ENCODE measurements at places on chromosomes 2 and 18.

GRCh38 chr2:10716581-10716980, 4.8 kb upstream of the ATP6V1C2 start:
- DNase-seq: no peak

GRCh38 chr2:31241625-31242270, 7.8 kb downstream of the EHD3 start:
- no peak for DNase-seq

DNA sequence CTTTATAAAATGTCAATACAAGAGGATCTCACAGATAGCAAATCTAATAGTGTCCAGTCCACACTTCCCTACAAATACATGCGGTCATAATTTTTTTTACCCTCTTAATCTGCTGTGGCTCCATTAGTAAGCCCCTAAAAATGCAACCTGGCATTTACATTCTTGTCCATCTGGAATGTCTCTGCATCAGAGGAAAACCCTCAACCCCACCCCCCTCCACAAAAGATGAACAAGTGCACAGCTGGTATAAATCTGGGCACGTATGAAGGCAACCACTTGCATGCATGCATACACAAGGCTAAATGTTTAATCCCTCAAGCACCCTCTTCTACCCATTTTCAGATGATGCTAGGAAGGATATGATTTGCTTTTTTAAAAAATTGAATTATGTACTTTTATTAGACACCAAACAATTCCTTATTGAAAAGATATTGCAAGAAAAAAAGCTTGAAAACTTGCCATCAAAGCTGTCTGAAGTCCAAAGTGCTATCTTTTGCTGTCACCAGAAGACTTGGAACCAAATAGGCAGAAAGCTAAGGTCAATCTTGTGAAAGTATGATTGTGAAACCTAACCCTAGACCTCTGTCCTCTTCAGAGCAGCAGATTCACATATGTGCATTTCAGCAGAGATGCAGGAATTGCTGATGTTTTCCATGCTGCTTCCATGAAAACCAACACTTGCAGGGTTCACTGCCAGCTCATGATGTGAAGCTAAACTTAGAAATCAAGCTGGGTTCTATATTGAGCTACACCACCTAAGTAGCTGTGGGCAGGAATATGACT, 39.0 kb downstream of the IRS1 start:
- no peak for DNase-seq

GRCh38 chr2:229475778-229476177, 204.7 kb upstream of the PID1 start:
- no peak for DNase-seq

GRCh38 chr2:184589261-184589660, 9.1 kb upstream of the ZNF804A start:
- no peak for DNase-seq

GRCh38 chr2:66966631-66967030, 430.5 kb upstream of the ETAA1 start:
- no peak for DNase-seq

- no peak for DNase-seq
These were observed 64.1 kb upstream of the ZNF532 start for GRCh38 chr18:58800582-58800981.

GRCh38 chr2:199258291-199258690, 199.4 kb downstream of the SATB2 start:
- DNase-seq: no peak

DNA sequence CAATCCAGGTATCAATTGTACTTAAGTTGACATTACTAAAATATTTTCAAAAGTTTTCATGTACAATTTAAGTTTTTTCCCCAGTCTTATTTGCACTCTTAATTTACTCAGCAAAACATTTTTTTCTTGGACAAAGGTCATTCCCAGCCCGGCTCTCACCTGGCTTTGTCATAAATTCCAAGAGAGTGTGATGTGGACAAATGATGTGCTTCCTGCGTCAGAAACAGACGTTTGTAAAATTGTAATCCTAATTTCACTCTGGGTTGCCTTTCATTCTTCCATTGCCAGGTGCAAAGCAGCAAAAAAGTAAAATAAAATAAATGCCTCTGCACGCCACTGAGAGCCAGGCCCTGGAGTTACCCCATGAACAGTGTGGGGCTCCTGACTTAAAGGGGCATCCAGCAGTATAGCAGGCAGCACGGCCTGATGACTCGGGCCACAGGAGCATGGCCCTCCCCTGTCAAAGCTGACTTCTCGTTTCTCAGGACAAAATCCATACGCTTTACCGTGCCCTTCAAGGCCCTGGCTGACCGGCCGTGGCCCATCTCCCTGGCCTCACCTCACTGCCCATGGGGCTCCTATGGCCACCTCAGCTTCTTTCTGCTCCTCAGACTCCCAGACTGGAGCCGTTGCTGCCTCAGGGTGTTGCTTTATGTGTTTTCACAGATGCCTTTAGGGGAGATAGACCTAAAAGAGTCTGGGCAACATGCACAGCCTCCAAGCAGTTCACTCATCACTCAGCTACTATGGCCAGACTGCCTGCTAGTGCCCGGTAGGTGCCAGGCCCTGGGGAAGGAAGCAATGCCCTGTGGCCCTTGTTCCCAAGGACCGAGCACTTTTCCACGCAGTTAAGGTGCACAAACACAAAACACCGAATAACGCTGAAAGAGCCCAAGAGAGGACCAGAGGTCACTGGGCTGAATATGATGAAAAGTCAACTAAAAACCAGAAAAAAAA, 7.6 kb upstream of the TMEM185B start:
- no peak for DNase-seq

- DNase-seq: no peak
These were observed 138.9 kb downstream of the DTNB start for GRCh38 chr2:25534455-25534854.

DNA sequence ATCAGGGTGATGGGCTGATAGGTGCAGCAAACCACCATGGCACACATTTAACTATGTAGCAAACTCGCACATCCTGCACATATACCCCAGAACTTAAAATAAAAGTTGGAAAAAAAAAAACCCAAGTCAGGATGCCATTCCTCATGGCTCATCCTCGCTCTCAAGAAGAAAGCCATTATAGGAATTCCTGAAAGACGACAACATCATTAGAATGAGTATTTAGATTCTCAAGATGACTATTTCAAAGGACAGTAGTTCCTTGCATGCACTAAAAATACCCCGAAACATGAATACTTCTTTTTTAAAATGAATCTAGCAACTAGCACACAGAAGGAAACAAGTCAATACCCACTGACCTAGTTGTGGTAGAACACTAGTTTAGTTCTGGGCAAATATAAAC, 285.8 kb upstream of the REV1 start:
- peak; percentile 40 for DNase-seq

DNA sequence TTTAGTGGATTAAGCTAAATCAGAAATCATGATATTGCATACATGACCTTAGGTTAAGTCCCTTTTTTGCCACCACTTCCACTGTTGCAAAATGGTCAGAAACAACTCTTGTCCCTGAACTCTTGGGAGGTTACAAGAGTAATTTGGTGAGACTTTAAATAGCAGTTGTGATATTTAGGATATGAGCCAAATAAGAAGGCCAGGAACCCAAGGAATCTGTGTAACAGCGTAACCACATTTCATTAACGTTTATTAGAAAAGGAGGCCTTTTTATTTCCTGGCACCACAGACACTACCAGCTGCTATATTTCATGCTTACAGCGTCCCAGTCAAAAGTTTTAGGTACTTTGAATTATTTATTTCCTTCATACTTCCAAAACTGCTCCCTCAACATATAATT, 268.0 kb downstream of the GPD2 start:
- DNase-seq: no peak

- DNase-seq: no peak
These were observed 465.2 kb upstream of the HS6ST1 start for GRCh38 chr2:128783896-128784295.

DNA sequence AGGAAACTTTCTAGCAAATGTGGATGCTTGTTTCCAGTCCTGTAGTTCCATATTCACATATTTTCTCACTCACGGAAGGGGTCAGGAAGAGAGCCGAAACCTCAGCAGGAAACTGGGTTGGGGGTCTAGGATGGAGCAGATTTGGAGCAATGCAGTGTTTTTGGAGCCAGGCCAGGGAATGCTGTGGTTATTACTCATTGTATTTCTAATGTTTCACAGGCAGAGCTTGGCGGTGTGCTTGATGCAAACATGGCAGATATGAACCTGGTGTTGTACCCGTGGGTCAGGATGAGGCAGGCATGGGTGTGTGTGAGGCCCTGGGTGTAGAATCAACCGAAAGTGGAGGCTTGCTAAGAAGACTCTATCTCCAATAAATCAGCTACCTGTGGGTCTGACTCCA, 34.6 kb upstream of the ACKR3 start:
- no peak for DNase-seq

- no peak for DNase-seq
These were observed 101.7 kb upstream of the ZNF236 start for GRCh38 chr18:76720683-76721082.

DNA sequence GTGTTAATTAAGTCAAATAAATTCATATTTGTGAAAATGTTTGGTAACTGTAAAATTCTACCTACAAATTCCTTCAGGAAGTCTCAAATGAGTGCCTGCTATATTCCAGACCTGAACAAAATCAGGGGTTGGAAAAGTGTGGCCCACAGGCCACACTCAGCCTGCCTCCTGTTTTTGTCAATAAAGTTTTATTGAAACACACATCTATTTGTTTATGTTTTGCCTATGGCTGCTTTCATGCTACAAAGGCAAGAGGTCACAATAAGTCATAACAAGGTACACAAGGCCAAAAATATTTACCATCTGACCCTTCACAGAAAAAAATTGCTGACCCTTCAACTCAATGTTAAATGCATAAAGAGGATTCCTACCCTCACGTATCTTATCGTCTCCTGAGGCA, 581.7 kb downstream of the ARHGAP15 start:
- no peak for DNase-seq

DNA sequence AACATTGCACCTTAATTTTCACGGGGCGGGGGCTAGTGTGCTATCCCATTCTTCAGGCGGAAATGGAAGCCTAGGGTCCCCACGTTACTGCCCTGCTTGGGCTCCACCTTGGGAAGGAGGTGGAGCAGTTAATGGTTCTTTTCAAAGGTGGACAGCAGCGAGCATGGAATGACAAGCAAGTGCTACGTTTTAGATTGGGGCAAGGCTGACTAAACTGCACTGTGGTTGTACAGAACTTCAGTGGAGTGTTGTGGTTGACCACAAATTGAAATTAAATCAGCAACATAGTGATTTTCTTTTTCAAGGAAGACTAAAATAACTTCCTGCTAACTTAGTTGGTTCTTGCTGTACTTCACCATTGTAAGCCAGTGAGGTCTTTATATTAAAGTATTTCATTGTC, 47.0 kb downstream of the CHRNA1 start:
- DNase-seq: no peak

GRCh38 chr2:173571021-173571821, 216.5 kb downstream of the CDCA7 start:
- no peak for DNase-seq

GRCh38 chr18:43526426-43527145, 249.3 kb upstream of the SYT4 start:
- no peak for DNase-seq

GRCh38 chr2:207238831-207239701, 73.3 kb upstream of the KLF7 start:
- DNase-seq: peak; percentile 38

GRCh38 chr2:178280244-178280852, 86.0 kb downstream of the OSBPL6 start:
- peak; percentile 59 for DNase-seq

DNA sequence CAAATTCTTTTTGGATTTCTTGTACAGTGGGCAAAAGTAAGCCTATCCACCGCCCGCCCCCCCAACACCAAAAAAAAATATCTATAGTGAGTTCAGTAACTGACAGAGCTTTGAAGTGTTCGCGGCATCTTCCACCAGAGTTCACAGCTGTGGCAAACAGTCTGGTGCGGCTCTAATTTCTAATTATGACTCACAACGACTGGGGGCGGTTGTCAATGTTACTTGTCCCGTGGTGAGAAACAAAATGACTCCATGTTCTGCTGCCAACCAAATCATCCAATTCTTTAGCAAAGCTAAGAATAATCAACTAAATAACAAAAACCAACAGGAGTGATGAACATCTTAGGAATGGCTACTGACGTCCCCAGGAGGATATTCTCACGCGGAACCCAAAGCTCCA, 392.5 kb upstream of the SALL3 start:
- no peak for DNase-seq

DNA sequence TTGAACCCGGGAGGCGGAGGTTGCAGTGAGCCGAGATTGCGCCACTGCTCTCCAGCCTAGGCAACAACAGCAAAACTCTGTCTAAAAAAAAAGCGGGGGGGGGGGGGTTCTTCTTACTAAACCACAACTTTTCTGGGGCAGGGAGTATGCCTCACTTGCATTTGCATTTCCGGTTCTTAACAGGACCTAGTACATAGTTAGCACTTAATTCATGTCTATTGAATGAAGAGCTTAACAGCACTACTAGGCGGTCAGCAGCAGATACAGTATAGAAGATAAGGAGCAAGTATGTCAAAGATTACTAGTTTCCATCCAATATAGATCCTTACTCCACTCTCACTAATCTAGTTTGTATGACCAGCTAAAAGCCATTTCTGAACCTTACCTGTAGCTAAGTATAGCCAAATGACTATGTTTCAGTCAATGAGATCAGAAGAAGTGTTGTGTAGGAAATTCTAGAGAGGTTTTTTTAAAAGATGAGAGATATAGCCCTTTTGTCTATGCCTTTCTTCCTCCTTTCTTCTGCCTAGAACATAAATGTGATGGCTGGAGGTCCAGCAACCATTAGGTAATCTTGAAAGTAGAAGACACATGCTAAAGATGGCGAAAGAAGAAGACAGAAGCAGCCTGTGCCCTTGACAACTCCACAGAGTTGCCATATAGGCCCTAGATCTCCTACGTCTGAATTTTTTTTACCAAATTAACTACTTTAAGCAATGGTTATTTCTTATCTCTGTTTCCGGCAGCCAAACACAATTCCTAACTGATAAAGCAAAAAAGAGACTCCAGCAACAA, 11.3 kb downstream of the HYCC2 start:
- no peak for DNase-seq

DNA sequence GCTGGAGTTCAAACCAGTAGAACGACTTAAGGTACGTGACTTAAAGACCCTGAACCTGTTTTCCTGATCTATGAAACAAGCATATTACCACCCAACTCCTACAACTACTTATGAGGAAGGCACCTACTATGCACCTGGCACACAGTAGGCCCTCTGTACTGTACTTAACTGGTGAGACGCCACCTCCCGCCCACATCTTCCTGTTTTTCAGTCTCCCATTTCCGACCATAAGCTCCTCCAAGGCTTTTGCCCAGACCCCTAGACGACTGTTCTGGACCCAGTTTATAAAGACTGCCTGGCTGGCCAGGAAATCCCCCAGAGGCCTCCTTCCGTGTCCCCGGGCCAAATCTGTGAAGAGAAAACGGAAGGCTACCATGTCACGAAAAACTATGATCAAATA, 1.5 kb downstream of the GALNT14 start:
- DNase-seq: no peak

DNA sequence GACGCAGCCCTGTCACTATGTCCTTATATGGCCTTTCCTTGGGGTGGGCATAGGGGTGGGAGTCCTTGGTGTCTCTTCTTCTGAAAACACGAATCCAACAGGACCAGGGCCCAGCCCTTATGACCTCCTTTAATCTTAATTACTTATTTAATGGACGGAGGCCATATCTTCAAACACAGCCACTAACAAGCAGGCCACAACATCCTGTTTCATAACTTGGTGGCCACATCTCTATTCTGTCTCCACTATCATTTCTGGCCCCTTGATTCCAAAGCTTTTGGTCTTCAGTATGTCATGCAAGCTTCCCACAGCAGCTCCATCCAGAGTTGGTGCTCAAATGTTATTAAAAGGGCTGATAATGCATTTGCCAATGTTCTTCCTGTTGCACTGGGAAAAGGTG, 287.3 kb upstream of the SMIM21 start:
- no peak for DNase-seq

- no peak for DNase-seq
These were observed 37.7 kb downstream of the LHCGR start for GRCh38 chr2:48717846-48718245.
